CD4-positive, alpha-beta T cell treated with Interleukin-15 for 4 hours (primary cell): ENCODE measurements at places on chromosomes 3 and 15.

DNA sequence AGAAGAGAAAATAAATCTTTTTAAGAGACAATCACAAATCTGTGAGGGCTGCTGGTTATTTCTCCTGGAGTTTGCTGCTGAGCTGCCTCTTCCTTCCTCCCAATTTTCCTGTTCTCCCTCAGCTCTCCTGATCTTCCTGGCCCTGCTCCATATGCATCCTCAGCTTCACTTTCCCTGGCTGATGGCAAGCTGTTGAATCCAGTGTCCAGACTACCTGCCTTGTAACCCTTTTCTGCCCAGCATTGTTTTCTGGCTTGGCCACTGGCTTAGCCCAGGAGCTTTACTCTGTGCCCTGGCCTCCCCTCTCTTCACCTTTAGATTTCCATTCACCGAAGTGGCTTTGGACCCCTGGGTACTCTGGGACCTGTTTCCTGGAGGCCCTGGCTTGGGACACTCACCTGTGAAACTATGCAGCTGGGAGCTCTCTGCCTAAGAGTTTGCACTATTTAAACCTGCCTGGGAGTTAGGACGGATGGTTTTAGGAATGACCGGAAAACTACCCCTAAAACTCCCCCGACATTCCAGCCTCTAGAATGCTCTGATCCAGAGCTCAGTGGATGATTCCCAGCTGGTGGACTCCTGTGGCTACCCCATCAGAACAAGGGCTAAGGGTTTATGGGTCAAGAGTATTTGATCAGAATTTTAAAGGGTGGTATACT, 90.0 kb downstream of the RBPMS2 start:
- DNase-seq = no peak

GRCh38 chr3:82005266-82005665, 243.8 kb upstream of the GBE1 start:
- no peak for DNase-seq

GRCh38 chr15:99399061-99399460, 147.8 kb downstream of the LRRC28 start:
- no peak for DNase-seq

DNA sequence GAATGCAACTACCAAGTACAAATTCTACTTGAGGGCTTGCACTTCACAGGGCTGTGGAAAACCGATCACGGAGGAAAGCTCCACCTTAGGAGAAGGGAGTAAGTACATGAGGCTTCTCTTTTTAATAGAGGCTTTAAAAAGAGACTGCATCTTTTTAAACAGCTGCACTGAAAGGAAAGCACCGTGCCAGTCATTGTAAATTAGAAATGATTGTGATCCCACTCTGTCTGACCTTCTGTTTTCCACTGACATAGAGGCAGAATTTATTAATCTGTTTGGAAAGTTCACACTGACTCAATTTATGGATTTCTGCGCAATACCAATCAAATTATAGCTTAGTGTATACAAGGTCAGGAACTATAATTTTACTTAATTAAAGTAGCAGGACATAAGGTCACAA, 198.2 kb downstream of the CHL1 start:
- DNase-seq = no peak

- DNase-seq = no peak
Measured at GRCh38 chr3:188279502-188280335, 125.8 kb downstream of the LPP start.

- DNase-seq = no peak
Measured at GRCh38 chr15:86649277-86649676, 569.6 kb downstream of the AGBL1 start.

- DNase-seq = no peak
Measured at GRCh38 chr3:197030379-197031314, 1.0 kb upstream of the MELTF start.

DNA sequence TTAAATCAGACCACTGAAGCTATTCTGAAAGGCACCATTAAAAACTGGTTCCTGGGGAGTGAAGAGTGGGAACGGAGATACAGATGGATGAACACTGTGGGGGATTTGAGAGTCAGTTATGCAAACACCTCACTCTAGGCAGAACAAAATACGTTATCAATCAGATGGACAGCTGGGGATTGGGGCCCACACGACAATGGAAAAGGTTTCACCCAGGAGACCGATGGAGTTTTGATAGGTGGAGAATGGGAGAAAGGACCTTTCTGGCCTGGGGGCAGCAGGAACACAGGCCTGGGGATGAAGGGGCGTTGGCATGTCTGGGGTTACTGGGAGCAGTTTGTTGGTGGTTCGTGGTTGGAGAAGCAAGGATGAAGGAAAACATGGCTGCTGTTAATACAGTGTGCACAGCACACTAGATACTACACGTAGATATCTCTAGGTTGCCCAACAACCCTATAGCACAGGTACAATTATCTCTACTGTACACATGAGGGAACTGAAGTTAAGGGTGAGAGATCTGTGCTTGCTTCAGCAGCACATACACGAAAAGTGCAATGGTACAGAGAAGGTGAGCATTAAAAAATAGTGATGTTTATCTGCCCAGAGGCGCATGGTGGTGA, 16.5 kb downstream of the ST6GAL1 start:
- no peak for DNase-seq

GRCh38 chr15:58517682-58518525, 86.1 kb downstream of the LIPC start:
- peak; percentile 9 for DNase-seq

DNA sequence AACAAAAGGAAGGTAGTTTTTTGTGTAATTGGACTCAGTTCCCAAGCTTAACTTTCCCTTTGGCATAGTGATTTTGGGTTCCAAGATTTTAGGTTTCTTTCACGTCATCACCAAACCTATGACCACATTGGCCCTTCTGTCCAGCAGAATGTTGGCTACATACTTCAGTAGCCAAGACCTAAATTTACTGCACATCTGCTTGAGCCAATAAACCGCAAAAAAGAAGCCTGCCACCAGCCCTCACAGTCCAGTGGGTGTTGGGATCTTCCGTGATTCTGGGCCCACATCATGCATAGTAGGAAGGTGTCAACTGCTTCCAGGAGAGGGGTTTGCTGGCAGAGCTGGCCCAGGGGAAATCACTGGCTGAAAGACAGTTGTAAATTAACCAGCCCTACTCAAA, 57.6 kb upstream of the LIPC start:
- no peak for DNase-seq

GRCh38 chr15:98650417-98651035, 2.2 kb downstream of the IGF1R start:
- peak; percentile 24 for DNase-seq
